Activated T-cell treated with anti-CD3 and anti-CD28 coated beads for 24 hours (primary cell): ENCODE measurements at places on chromosomes 1 and 21.

- no peak for DNase-seq
These were observed 675.0 kb downstream of the USP25 start for GRCh38 chr21:16404776-16405175.

DNA sequence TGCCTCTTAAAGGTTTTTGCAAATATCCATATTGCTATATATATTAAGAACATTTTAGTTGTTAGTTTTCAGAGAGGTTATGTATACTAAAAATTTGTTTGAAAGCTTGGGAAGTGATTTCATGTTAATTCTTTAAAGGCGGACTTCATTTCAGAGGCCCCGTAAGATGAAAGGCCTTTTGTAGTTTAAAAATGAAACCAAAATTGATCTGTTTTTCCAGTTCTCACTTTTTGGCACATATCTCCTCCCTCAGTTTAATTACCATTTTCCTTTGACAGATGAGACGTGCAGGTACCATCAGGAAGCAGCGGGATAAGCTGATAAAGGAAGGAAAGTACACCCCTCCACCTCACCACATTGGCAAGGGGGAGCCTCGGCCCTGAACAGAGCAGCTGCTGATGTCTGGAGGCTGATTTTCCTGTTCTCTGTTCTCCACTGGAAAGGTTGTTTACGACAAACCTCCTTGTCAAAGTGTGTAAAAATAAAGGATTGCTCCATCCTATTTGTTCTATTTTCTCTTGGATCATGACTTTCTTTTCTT lies 8.0 kb downstream of the NDUFS5 start:
- no peak for DNase-seq

DNA sequence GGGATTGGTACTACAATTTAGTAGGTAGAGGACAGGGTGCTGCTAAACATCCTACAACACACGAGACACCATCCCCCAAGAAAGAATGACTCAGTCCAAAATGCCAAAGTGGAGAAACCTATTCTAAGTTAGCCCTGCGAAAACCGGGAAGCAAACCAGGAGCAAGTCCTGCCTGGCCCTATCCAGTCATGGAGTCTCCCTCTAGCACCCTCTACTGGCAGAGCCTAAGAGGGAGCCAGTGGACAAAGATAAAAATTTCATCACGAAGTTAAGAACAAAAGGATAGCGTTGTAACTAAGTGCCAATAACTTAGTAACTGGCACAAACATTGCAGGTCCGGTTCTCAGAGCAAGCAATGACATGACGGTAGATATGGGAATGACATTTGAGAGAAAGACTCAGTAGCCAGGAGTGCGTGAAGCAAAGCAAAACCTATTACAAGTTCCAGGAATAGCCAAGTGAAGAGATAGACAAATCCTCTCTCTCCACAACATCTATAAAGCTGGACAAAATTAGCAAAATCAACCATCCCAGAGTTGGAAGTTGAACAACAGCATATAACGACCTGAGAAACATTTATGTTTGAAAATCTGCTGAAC lies 383.5 kb downstream of the OMA1 start:
- DNase-seq, result no peak

DNA sequence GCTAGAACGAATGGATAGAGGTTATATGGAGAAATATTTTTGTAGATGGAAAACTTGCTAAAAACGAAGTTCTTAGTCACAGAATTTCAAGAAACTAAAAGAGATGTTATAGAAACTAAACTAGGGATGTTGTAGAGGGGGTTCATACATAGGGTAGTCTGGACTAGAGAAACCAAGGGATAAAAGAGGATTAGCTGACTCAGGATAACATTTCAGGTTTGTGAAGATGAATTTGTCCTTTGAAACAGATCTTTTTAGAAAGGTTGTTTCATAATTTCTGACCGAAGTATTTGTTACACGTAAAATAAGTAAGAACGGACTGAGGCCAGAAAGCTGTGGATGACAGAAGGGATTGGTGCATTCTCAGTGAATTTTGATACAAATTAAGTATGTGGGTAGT lies 13.6 kb downstream of the YTHDF2 start:
- DNase-seq, result no peak

- no peak for DNase-seq
These were observed 159.4 kb upstream of the UBE2U start for GRCh38 chr1:64043976-64044375.
